ENCODE measurements at places on chromosomes 2 and 18.

DNA sequence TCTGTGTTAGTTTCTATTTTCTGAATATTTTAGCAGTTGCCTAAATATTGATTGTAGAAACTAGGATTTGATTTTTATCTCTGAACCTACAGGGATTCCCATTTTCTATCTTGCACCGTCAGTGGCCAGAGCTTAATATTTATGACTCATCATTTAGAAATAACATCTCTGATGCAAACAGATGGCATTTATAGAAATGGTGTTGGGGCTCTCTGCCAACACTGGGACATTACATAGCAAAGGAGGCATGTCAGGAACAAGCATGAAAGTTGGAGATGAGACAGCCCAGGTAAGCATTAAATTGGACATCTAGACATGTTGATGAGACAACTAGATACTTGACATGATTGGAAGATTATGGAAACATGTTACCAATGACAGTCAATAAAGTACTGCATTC is 165.3 kb upstream of the SYT4 start:
- no peak for DNase-seq

DNA sequence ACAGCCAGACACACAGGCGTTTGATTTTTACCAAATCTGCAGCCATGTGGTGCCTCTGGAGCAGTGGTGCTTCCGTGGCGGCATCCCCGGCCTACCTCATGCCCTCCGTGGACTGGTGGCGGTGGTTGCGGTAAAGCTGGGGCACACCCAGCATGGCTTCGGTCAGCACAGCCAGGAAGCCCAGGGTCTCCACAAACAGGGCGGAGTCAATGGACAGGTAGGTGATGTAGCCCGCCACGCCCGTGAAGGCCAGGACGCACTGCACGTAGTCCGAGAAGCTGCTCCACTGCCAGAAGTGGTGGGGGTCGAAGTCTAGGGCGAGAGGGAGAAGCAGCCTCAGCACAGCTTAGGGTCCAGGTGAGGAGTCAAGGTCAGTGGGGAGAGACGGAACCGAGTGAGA is 32.4 kb downstream of the SLC66A2 start:
- no peak for DNase-seq

DNA sequence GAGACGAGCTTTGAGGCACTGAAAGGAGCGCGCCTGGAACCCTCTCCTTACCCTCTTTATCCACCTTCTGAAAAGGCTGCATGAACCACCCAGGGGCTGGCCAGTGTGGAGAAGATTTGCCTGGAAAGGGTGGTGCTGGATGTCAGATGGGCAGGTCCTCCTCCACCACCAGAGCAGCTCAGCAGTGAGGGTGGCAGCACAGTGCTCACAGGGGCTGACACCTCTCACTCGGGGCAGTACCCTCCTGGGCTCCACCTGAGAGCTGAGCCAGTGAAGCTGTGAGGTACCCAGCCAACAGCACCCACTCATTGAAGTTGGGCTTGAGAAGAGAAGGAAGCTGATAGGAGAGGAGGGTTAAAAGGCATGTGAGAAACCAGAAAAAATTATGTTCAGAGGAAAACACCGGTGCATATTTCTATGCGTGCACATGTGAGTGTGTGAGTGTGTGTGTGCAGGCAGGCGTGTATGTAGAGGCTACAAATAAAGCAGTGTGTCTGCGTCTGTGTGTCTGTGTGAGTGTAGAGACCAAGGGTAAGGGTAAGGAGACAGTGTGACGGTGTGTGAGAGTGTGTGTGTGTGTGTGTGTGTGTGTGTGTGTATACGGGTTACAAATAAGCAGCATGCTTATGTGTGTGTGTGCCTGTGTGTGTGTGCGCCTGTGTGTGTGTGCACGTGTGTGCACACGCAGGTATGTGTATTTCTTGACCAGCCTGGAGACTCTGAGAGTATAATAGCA is 40.7 kb downstream of the TEX44 start:
- no peak for DNase-seq

- no peak for DNase-seq
These were observed 174.1 kb upstream of the ALPP start for GRCh38 chr2:232204457-232204931.

- no peak for DNase-seq
These were observed 91.0 kb downstream of the STPG4 start for GRCh38 chr2:47064106-47064505.

GRCh38 chr2:212928681-212929080 is 222.7 kb downstream of the IKZF2 start:
- DNase-seq = no peak

DNA sequence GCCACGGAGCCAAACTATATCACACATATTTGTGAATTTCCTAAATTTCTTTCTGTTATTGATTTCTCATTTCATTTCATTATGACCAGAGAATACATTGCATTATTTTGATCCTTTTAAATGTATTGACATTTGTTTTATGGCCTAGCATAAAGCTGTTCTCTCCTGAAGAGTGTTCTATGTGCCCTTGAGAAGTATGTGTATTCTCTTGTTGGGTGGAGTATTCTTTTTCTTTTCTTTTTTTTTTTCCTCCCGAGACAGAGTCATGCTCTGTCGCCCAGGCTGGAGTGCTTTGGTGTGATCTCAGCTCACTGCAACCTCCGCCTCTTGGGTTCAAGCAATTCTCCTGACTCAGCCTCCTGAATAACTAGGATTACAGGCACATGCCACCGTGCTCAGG is 5.2 kb downstream of the HAUS1 start:
- DNase-seq = no peak

DNA sequence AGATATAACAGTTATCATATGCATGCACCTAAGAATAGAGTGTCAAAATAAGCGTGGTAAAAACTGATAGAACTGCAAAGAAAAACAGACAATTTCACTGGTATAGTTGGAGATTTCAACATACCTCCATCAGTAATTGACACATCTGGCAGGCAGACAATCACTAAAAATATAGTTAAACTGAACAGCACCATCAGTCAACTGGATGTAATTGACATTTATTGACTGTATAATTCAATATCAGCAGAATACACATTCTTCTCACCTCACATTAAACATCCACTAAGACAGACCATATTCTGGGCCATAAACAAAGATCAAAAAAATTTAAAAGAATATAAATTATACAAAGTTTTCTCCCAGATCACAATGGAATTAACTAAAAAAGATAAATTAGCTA is 378.5 kb upstream of the RGPD4 start:
- DNase-seq = no peak

DNA sequence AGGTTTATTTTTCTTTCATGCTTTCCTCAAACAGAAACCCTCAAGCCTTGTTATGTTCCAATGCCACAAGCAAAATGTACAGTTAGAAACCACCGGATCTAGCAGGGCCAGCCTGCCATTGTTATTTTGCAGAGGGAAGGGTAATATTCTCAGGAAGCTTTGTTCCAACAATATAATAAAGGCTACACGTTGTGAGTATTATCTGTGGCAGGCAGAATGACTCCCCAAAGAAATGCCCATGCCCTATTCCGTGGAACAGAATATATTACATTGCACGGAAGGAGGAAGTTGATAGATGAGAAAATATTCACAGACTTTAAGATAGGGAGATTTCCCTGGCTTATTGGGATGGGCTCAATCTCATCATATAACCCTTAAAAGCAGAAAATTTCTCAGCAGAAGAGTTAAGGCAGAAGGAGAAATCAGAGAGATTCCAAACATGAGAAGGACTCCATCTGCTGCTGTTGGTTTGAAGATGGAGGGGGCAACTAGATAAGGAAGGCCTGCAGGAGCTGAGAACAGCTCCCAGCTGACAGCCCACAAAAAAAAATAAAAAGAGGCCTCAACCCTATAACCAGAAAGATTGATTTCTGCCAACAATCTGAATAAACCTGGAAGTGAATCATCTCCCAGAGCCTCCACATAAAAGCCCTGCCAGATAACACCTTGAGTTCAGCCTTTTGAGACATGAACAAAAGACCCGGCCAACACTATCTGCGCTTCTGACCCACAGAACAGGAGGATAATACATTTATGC is 466.6 kb downstream of the LPIN1 start:
- DNase-seq = no peak

- DNase-seq = no peak
These were observed 351.4 kb downstream of the LPIN1 start for GRCh38 chr2:12097859-12098258.

DNA sequence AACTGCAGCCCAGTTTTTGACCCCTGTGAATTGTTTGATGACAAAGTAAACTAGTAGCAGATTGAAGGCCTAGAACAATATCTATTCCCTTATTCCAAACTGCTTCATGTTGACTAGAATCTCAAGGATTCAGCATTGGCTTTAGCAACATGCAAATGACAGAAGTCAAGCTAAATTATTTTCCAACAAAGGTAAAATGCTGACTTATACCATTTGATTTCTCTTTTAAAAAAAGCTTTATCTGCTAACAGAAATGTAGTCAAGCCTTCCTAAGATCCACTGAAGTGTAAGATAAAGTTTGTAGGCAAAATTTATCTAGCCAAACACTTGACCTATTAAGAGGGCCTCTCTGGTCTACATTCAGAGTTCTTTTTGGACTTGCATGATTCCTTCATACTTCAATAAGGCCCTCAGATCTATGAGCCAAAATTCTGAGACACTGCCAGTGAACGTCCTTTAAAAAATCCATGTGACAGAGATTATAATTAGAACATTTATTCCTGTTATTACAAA is 9.5 kb upstream of the CYBRD1 start:
- no peak for DNase-seq

DNA sequence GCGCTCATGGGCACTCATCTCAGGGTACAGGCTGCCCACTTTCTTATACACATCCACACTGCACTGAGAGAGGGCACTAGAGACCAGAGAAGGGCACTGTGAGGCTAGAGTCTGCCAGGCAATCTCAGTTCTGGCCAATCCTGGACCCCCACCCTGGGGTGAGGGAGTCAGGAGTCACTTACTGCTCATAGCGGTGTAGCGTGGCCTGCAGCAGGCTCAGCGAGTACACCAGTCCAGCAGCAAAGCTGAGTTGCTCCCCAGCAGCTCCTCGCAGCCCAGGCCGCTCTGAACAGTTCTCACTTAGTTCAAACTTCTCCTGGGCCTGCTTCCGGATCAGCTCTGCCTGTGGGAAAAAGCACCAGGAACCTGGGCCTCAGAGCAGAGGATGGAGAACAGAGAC is 12.3 kb downstream of the DCTN1 start:
- no peak for DNase-seq

GRCh38 chr2:78465707-78466106 is 559.8 kb upstream of the REG3G start:
- DNase-seq = no peak

DNA sequence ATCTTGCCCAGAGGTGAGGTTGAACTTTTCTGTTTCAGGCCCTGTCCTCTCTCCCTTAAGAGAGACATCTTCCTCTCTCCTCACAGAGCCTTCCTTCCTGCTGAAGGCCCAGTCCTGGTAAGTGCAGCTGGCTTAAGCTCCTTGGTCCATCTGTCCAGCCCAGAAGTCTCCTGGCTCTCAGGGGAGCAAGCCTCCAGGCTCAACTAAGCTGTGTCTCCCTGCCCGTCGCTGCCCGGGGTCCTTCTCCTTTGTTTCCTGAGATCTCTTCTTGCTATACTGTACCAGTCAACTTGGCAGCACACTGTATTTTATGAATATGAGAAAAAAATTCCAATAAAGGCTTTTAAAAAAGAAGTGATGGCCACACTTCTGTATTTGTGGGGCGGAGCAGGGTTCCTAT is 77.4 kb downstream of the KCNF1 start:
- DNase-seq = no peak

GRCh38 chr2:20471902-20472559 is 25.2 kb downstream of the RHOB start:
- no peak for DNase-seq

GRCh38 chr2:47257946-47258348 is 102.8 kb upstream of the STPG4 start:
- no peak for DNase-seq

- no peak for DNase-seq
These were observed 792.2 kb downstream of the EPHA4 start for GRCh38 chr2:220779931-220780330.

DNA sequence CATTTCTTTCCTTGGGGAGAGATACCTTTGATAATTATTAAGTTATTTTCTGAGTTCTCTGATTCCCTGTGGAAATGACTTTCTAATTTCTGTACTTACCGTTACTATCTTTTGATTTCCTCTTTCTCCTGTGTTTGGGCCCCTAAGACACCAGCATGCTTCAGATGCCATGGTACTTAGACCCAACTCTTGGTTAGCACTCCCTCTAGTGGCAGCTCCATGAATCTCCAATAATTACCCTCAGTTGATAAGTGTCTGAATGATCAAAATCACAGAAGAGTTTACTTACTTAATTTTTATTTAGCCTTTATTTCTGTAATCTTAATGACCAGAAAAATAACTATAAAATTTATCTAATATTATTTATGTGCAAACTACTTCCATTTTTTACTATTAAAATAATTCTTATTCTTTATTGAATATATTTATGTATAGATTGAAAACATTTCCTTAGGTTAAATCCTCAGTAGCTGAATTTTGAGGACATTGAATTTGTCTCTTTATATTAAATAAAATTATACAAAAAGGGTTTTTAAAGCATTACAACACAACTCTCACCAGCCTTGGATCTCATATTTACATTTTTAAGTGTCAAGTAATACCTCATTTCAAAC is 300.4 kb downstream of the KCNS3 start:
- DNase-seq = no peak

- no peak for DNase-seq
These were observed 699.9 kb downstream of the DSC3 start for GRCh38 chr18:30342675-30343074.

DNA sequence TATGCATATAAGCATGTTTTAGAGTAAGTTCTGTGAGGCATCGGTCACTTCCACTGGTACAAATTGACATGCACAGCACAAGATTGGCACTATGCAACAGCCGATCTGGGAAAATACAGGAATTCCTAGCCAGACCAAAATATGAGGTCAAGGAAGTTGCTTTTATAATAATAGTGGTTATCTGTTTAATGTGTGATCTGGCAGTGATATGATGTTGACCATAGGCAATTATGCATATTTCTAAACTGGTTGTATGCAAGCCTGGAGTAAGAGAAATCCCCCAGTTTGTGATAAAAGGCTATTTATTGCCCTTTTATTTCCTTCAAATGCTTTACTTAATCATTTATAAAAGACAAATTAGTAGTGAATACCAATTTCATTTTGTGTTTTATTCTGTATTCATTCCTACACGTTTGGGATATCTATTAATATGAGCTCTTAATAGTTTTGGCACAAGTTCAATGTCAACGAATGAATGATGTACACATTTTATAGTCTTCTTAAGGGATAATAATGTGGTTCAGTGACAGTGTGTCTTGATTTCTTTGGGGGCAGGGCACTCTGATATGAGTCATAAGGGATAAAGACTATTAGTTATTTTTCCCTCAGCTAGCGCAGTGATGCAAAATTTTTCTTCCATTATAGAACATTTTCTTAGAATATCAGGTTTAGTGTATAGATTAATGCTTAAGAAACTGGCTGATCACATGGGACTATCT is 34.7 kb upstream of the ZEB2 start:
- no peak for DNase-seq

- DNase-seq = no peak
These were observed 56.0 kb downstream of the STEAP3 start for GRCh38 chr2:119279666-119280065.

- DNase-seq = no peak
These were observed 7.0 kb downstream of the FAM228A start for GRCh38 chr2:24181849-24182248.

GRCh38 chr2:37228788-37229187 is 2.6 kb downstream of the CEBPZ start:
- DNase-seq = no peak

- peak; percentile 49 for DNase-seq
These were observed 89.5 kb upstream of the STK39 start for GRCh38 chr2:168336786-168337388.

All from activated T-cell treated with anti-CD3 and anti-CD28 coated beads, Interleukin-2, amount 50 U/mL, for 1 hour (primary cell).